ENCODE measurements at places on chromosomes 2 and 18. TPM values are rescaled to one million over a fixed set of nuclear protein-coding genes. Genes with fewer than 3 reads are reported as not detected.

STAT4 gene
- 134 TPM for total RNA-seq

GRCh38 chr2:132275396-132275795 is 113.6 kb upstream of the ANKRD30BL start:
- no peak for DNase-seq

DNA sequence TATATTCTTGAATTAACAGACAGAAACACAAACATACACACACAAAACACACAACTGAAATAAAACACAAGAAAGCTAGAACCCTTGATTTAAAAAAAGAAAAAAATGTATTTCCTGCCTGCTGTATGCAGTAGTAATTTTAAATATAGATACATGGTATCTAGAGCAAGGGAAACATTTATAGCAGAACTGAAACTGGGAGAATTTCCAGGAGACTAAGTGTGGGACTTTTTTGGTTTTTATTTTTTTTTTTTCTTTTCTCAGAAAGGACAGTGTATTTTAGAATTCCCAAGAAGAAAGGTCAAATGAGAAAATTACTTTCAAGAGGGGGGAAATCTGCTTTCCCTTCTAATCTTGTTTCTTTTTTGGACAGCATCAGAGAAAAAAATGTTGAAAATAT is 558.9 kb upstream of the PKDCC start:
- DNase-seq, result no peak

DNA sequence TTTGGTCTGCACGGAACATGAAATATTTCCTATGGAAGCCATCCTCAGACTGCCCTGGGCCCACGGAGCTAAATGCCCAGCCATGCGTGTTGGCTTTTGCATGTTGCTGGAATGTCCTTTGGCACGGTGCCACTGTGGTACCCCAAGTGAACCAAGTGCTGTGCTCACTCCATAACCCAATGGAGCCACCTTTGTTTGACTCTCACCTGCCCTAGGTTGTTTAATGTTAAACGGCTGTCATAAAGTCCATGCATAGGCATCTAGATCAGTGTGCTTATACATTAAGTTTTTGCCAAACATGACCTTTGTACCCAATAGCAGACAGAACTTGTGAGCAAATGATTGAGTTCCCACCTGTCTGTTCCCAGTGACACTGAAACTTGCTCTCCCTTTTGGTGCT is 59.9 kb upstream of the TMEM87B start:
- no peak for DNase-seq

KCNE4 gene
- total RNA-seq, result not detected

GRCh38 chr18:77199707-77200106 is 49.9 kb upstream of the GALR1 start:
- no peak for DNase-seq

MDH1B gene
- total RNA-seq, result 0.60 TPM

- DNase-seq, result no peak
Observed at GRCh38 chr2:172370821-172371455, 56.4 kb upstream of the ITGA6 start.

SIGLEC15 gene
- total RNA-seq, result not detected

GRCh38 chr2:100650151-100650550 is 87.4 kb downstream of the PDCL3 start:
- no peak for DNase-seq

GRCh38 chr2:23286758-23287704 is 97.9 kb upstream of the KLHL29 start:
- no peak for DNase-seq

DNA sequence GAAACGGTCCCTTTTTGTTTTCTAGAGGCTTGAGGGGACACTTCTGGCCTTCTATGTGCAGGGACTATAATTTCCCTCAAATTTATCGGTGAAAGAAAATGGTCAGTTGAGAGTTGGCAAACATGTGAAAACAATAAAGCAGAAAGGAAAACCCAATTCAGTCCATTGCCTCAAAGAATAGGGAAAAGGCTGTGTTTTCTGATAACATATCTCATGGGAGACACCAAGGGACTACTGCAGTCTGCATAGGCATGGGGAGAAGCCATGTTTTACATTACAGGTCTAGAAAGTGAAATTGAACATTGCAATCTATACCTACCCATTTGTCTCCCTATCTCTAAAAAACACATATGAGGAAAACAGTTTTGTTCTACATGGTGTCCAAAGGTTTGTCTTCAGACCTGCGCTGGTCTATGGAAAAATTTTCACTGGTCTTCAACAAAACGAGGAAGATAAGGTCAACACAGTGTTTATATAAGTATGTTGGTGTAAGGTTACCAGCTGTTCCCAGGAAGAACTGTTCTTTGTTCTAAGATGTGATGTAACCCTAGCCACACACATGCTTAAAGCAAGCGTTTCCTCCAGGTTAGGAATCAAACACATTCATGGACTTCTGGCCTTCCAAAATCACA is 179.7 kb downstream of the MREG start:
- DNase-seq, result no peak

DNA sequence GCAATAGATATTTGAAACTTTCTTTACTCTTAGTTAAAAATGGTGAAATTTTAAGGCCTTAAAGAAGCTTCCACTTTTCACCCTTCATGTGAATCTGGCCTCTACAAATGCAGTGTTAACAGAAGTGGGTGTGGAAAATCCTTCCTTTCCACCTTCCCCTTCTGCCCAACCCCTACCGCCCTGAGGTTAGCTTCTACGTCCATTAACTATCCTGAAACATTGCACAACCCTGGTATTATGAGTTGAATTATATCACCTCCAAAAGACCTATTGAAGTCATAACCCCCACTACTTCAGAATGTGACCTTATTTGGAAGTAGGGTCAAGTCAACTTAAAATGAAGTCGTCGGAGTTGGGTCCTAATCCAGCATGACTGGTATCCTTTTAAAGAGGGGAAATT is 80.8 kb upstream of the ACSL3 start:
- DNase-seq, result no peak

DNA sequence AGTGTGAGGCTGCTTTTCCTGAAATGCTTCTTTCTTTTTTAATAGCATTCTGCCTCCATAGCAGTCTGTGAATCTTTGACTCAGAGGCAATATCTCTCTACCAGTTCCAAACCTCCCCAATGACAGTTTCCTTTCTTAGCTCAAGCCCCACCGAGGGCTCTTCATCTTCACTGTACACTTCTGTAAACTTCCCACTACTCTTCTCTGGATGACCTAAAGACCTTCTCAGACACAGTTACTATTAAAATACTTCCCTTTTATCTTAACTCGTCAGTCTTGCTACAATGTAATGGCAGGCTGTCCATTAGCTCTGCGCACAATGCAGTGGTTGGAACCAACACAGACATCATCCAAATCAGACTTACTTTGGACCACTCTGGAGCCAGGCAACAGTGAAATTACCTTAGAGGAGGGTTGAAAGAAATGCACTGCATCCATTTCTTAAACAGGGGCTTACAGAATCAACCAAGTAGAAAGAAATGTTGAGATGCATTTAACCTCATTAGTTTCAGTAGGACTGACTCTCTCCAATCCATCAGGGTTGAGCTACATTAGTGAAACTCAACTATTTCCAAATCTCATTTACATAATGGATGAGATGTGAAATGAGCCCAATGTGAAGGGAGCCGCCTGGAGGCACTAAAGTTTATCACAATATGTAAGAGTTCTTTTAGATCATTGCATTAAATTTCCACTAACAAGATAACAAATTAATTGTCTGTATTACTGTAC is 343.8 kb downstream of the SETBP1 start:
- DNase-seq, result no peak

DNA sequence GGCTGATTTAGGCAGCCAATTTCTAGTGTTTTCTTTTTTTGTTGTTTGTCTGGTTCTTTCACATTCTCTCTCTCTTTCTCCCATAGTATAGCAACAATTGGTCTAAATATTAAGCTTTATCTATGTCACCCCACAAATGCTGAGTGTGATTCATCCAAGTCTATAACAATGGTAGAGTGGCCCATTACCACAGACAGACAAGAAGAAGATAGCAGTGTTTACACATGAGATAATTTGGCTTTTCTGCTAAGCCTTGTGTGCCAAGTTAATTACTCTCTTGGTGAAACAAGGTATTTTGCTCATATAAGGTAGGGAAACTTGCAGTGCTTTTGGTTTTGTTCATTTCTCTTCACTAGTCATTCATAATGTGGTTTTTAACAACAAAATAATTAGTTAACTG is 166.5 kb downstream of the SLC8A1 start:
- DNase-seq, result no peak

GRCh38 chr2:185128996-185129395 is 530.7 kb downstream of the ZNF804A start:
- DNase-seq, result no peak

RAB3GAP1 gene
- total RNA-seq, result 59.5 TPM

LAMA1 gene
- not detected for total RNA-seq

- DNase-seq, result peak; percentile 32
Observed at GRCh38 chr2:190023860-190024259, 38.7 kb downstream of the MSTN start.

GRCh38 chr2:237799060-237799428 is 465 bp downstream of the RBM44 start:
- DNase-seq, result no peak

DNA sequence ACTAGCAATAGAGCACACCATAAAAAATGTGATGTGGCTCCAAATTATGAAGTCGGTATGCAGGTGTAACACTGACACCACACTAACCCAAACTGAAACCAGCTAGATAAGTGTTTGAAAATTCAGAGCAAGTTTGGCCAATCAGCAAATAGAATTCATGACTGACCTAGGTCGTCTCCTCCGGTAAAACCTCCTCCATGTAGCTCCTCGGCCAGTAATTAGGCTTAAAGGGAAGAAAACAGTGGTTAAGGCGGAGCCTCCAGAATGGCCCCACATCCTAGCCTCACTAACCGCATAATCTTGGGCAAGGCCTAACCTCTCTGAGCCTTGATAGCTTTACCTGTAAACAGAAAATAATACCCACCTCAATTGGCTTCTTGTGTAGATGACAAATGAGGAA is 30.1 kb downstream of the C1D start:
- no peak for DNase-seq

CPLX4 gene
- total RNA-seq, result not detected

SULT1C4 gene
- not detected for total RNA-seq

- no peak for DNase-seq
Observed at GRCh38 chr2:11740723-11741122, 5.7 kb upstream of the LPIN1 start.

TXNDC2 gene
- total RNA-seq, result not detected

UCN gene
- 6.9 TPM for total RNA-seq

DNA sequence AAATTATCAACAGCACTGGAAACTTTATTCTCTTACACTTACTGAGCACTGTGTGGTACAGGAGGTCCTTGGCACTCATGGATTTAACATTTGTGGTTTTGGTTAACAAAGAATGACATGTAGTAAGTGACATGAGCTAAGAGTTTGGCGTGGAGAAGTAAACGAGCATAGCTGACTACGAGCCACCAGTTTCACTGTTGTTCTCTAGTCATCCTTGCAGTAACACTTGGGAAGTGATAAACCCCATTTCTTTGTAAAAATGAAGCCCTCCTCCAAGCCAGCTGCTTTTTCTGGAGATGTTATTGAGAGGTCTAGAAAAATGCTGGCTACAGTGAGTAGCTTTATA is 32.7 kb downstream of the QPCT start:
- DNase-seq, result no peak

DNA sequence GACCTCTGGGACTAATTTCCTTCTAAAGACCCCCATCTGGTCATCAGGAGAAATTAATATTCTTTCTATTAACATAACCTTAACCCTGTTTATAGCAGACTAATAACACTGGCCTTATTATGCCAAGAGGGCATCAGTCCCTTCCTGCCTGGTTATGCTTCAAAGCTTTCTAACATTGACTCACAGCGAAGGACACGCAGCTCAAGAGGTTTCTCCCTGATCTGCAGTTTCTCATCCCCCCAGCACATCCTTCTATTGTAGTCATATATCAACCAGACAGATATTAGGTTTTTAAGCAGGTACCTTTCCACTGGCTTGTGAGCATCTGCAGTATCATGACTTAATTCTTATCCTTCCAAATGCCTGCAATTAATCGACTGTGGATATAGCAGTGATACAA is 100.0 kb upstream of the CXCR4 start:
- no peak for DNase-seq

DNA sequence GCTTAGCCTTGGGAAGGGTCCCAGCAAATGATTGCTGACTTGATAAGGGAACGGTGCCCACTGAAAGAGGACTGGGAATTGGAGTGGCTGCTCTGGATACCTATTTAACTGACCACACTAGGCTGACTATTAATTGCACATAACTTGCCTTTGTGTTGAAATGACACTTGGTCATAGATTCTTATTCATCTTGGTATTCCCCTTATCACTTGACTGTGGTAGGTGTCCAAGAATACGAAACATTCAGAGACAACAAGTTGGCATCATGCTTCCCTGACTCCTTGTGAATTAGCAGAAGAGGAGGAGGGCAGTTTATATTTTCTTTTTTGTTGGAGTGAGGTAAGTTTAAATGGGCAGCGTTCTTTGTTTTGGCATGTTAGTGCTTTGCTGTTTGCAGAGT is 13.4 kb downstream of the FMNL2 start:
- no peak for DNase-seq
